SK-MEL-5 (cell line): ENCODE measurements at places on chromosomes 3 and 15.

- DNase-seq = no peak
Observed at GRCh38 chr15:38708672-38709180, 144.1 kb upstream of the RASGRP1 start.

- DNase-seq = no peak
Observed at GRCh38 chr3:152213203-152213602, 55.5 kb upstream of the MBNL1 start.

- DNase-seq = no peak
Observed at GRCh38 chr3:131036986-131037385, 10.3 kb downstream of the NEK11 start.

DNA sequence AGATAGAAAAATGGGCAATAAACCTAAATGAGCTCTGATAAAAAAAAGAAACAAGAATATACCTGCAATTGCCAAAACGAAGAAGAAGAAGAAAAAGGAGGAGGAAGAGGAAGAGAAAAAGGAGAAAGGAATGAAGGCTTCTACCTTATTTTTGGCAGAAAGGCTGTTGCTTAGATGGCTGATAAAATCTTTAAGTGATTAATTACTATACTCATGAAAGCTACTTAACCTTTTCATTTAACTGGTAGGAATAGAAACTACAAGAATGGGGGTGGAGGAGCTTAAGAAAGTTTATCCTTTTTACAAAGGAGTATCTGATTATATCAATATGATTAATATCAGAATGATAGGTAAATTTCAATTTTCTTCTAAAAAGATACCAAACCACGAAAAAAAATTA lies 75.2 kb downstream of the CLASP2 start:
- DNase-seq = no peak

DNA sequence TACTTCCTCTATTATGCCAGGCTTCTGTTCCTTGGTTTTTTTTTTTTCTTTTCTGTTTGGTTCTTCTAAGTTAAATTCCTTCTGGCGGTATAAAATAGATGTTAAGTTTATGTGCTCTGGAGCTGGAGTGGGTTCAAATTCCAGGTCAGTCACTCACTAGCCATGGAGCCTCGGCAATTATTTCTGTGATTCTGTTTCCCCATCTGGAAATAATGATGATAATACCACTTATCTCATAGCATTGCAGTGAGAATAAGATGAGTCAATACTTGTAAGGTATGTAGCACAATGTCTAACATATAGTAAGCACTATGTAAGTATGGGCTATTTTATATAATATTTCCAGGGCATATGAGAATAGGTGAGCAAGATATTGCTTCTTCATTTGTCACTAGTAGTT lies 33.2 kb upstream of the ZDHHC23 start:
- no peak for DNase-seq

- no peak for DNase-seq
Observed at GRCh38 chr3:140903196-140903595, 38.4 kb upstream of the SLC25A36 start.

DNA sequence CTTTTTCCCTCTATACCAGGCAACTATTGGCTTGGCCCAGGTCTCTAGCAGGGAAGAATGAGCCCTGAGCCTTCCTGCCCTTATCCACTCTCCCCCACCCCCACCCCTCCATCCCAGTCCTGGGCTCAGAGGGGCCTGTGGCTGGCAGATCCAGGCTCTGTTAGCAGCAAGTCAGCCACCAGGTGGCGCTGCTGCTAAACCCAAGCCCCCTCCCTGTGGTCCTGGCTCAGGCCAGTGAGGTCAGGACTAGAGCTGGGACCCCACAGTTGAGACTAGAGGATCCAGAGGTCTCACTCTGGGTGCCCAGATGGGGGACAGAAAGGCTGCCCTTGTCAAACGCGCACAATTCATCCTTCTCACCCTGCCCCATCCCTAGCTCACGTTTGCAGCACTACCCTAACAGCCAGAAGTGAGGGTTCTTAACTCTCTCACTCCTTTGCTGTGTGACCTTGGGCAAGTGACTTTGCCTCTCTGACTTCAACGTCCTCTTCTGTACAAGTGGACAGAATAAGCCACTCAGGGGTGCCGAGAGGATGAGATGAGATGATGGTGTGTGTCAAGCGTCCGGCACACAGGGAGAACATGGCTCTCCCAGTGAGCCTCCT lies 46.8 kb upstream of the SLC6A1 start:
- peak; percentile 71 for DNase-seq

- DNase-seq = no peak
Observed at GRCh38 chr3:11001020-11001657, 8.6 kb downstream of the SLC6A1 start.

GRCh38 chr3:129961141-129961541 lies 13.4 kb upstream of the TRH start:
- no peak for DNase-seq

- no peak for DNase-seq
Observed at GRCh38 chr3:155572085-155572484, 172.8 kb downstream of the PLCH1 start.

DNA sequence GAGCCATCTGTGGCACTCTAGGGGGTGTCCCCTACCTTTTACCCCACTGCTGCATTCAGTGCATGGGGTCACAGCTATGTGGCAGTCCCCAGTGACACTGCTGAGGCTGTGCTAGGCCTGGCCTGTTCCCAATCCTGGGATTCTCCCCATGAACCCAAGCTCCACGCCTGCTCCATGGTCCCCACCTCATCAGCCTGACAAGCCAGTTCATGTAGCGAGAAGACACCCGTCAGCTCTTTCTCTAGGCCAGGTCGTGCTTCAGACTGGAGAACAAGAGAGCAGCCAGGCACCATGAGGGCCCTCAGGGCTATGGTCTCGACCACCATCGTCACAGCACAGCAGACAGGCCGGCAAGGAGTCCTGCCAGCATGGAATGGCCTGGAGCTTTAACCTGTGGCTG lies 72.8 kb upstream of the PRR20G start:
- DNase-seq = no peak

- DNase-seq = no peak
Observed at GRCh38 chr3:18446149-18446825, 21.1 kb upstream of the SATB1 start.

DNA sequence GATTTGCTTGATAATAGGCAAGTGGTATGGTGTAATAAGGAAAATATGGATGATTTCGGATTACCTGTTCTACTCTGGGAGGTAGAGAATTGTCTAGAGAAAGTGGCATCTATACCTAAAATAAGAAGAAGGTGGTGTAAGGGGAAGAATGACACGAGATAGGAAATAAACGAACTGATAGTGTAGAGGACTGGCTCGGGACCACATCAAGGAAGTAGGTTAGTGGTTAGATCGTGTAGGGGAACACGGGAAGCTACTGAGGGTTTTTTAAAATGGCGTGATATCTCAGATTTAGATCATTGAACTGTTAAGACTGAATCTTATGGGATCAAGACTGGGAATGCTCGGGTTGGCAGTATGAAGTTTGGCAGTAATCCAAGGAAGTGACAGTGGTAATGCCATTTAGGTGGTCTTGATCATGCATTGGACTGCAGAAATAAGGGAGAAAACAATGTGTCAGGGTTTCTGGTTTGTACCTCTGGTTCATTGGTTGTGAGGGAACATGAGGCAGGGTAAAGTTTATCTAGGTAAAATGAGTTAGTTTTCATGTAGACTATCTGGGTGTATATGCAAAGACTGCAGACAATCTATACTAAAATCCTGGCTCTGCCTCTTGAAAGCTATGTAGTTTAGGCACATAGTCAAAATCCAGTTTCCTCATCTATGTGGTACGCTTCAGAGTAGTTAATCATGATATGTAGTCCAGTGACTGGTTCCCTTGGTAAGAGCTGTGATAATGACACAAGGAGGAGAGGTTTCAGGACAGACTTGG lies 7.4 kb downstream of the RPL14 start:
- no peak for DNase-seq

DNA sequence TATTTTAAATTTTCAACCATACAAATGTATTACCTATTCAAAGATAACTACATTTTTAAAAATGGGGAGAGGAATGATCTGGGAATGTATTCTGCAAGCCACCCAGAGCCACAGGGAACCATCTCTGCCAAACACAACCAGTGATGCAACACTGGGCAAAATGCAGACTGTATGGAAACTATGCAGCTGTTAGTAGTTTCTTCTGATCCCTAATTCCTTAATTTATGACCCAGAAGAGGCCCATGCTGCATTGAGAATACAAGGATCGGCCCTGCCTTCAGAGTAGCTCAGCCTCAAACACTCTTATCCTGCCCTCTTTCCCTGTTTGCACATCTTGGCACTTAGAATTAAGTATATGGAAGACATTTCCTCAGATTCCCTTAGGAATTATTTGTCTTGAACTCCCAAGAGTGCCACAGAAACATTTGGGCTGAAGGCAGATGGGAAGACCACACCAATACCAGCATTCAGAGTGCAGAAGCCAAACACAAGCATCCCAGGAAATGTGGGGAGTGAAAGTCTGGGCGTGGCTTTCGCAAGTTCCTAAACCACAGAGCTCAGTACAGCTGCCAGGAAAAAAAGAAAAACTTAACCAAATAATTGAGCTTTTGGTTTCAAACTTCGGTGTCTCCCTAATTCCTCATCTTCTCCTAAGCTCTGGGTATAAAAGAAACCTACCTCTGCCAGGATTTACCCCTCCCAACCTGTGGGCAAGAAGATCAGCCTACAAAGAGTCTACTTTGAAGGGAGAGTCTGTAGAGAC lies 5.3 kb downstream of the SNUPN start:
- no peak for DNase-seq

- no peak for DNase-seq
Observed at GRCh38 chr15:71502077-71502432, 308.3 kb upstream of the NR2E3 start.

DNA sequence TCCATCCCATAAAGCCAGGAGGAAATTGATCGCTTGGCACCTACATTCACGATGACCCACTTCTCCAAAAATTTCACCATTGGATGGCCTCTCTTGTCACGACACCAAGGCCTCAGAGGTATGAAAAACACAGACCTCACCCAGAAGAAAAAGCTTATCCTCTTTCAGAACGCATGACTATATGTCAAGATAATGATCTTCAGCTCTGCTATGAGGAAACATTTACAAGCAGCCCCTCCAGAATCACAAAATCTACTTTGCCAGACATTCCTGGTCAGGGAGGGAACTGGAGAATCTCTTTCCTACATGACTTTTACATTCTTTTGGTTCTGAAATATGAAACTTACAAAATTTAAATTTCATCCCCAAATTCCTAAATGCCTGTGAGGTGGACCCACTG lies 122.7 kb downstream of the WNT5A start:
- DNase-seq = no peak

GRCh38 chr15:31504462-31504839 lies 177.8 kb downstream of the KLF13 start:
- no peak for DNase-seq

GRCh38 chr15:94894056-94894455 lies 662.7 kb downstream of the MCTP2 start:
- DNase-seq = no peak

- no peak for DNase-seq
Observed at GRCh38 chr3:196962930-196963630, 5.6 kb downstream of the PIGZ start.

DNA sequence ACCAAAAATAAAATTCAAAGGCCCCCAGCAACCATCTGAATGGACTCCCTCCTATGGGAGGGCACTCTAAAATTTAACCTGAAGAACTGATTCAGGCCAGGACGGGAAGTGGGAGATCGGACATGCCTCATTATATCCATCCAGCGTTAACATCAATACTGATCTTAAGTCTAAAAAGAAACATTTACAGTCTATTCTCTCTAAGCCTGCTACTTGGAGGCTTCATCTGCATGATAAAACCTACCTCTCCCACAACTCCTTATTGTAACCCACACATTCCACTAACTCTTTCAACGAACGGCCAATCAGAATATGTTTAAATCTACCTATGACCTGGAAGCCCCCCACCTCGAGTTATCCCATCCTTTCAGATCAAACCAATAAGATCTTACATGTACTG lies 68.4 kb downstream of the HERC1 start:
- no peak for DNase-seq

- no peak for DNase-seq
Observed at GRCh38 chr15:40238532-40239403, at the start of gene PAK6. Gene PAK6 (plus strand): TSS chr15:40239063. CDS start chr15:40264786, 25,723 bp downstream.

- DNase-seq = no peak
Observed at GRCh38 chr3:63853106-63853505, 10.5 kb downstream of the THOC7 start.

- no peak for DNase-seq
Observed at GRCh38 chr3:110623571-110623970, 448.0 kb upstream of the NECTIN3 start.

- DNase-seq = peak; percentile 50
Observed at GRCh38 chr3:138397983-138398382, 36.4 kb upstream of the ESYT3 start.

DNA sequence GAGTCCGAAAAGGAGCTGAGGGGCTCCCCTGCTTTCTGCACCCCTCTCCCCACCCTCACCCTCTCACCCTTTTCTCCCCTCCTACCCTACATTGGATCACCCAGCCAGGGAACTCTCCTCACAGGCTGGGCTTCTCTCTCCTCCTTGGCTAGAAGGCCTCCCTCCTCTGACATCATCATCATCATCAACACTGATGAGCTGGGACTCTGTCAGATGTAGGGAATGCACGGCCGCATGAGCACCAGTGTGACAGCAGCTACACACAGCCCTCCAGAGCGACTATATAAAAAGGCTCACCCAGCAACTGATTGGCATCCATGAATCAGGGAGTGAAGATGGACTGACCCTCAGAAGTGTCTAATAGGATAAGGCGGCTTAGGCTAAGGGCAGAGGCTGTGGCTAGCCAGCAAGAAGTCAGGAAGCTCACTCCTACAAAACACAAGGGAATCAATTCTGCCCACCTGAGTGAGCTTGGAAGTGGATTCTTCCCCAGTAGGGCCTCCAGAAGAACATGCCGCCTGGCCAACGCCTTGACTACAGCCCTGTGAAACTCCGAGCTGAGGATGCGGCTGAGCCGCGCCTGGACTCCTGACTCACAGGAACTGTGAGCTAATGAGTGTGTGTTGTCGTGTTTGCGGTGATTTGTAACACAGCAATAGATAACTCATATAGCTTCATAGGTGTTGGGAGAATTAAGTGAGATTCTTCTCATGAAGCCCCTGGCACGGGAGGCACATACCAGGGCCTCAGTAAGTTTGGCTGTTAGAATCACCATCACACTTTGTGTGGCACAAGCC lies 147.6 kb downstream of the FAM43A start:
- no peak for DNase-seq
